G401 (cell line): ENCODE measurements at places on chromosomes 4 and X. TPM values are rescaled to one million over a fixed set of nuclear protein-coding genes. Genes with fewer than 3 reads are reported as not detected.

- DNase-seq = no peak
Measured at GRCh38 chr4:53571936-53572599, 19.2 kb downstream of the LNX1 start.

DNA sequence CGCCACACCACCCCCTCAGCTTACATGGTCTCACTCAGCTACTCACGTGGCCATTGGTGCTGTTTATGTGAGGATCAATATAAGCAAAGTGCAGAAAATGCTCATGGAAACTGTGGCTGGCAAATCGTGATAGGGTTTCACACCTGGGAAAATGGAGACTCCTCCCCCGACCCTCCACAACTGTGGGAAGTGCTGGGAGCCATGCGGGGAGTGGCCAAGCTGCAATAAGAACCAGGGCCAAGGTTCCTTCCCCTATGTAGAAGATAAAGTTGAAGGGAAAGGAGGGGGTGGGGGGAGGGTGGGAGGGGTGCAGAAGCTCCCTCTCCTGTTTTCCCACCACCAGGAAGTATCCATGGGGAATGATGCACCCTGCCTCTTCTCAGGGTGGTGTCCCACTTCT lies 145.5 kb upstream of the MAMLD1 start:
- DNase-seq = no peak

The SLC6A8 gene
- 13.1 and 14.5 TPM in 2 replicates for total RNA-seq

DNA sequence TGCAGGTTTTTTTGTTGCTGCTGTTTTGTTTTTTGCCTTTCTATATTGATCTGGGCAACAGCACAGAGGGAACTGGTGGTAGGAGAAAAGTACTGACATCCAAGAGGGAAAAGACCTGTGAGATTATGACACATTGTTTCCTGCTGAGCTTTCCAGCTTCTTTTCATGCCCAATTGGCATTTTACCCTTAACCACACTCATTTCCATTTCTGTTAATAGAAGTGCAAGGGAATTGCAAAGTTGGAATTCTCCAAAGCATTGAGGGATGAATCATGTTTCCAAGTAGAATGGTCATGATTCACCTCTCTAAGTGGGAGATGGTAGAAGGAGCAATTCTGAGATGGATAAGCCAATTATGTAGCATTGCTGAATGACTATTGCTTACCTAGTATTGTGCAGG lies 161.5 kb downstream of the PPARGC1A start:
- DNase-seq = no peak

GRCh38 chr4:169314906-169315305 lies 44.1 kb upstream of the SH3RF1 start:
- DNase-seq = peak; percentile 4

GRCh38 chrX:150429594-150429993 lies 66.5 kb downstream of the MAMLD1 start:
- no peak for DNase-seq

The PCSK1N gene
- 3.5 TPM in 1 of 2 replicates, not detected in the other for total RNA-seq

GRCh38 chrX:117376460-117376859 lies 740.1 kb downstream of the KLHL13 start:
- DNase-seq = no peak

The MAOB gene
- not detected in 2 replicates for total RNA-seq

DNA sequence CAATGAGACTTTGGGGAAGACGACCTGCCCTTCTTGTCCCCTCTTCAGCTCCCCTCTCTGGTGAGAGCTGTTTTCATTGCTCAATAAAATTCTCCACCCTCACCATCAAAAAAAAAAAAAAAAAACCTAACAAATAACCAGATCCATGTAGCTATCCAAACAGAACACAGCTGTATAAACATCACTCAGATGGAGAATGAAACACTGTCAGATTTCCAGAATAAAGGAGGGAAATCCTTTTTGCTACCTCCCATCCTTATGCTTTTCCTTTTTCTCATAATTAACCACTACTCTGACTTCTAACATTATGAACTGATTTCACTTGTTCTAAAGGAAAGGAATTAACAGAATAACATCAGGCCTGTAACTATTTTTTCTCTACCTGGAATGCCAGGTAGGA lies 155.6 kb downstream of the PPP4R3C start:
- no peak for DNase-seq

The ZFYVE28 gene
- 9.4 and 11.4 TPM in 2 replicates for total RNA-seq

- DNase-seq = no peak
Measured at GRCh38 chrX:140767646-140768045, 58.1 kb downstream of the LINC00632 start.

DNA sequence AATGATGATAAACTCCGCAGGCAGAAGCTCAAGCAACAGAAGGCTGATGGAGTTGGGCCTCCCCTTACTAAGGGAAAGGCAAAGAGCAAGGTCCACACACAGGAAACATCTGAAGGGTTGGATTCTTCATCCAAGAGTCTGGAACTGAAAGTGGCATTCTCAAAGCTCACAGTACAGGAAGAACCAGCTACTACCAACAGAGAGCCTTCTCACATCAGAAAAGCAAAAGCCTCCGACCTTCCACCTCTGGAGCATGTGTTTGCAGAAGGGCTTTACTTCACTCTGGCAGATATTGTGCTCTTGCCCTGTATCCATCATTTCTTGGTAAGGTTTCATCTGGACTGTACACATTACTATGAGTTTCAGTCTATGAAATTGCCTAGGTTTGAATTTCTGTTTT lies 10.6 kb downstream of the GSTCD start:
- DNase-seq = no peak

GRCh38 chr4:147658501-147658900 lies 25.5 kb downstream of the PRMT9 start:
- DNase-seq = no peak

The RBBP7 gene
- total RNA-seq = 99.0 and 131 TPM in 2 replicates

The FOXP3 gene
- total RNA-seq = not detected in 2 replicates

The DCLK2 gene
- 0.06 and 0.10 TPM in 2 replicates for total RNA-seq

GRCh38 chr4:108053251-108053711 lies 63.6 kb downstream of the HADH start:
- DNase-seq = no peak

The TLR3 gene
- total RNA-seq = 0.31 and 3.9 TPM in 2 replicates

The WNK3 gene
- 5.2 and 5.4 TPM in 2 replicates for total RNA-seq

GRCh38 chr4:36325499-36325898 lies 44.1 kb downstream of the DTHD1 start:
- no peak for DNase-seq

The TMPRSS11F gene
- total RNA-seq = not detected in 2 replicates

The ATP8A1 gene
- 2.1 and 9.2 TPM in 2 replicates for total RNA-seq

GRCh38 chrX:129590596-129590995 lies 50.5 kb downstream of the OCRL start:
- DNase-seq = no peak

GRCh38 chr4:38149472-38149996 lies 189.3 kb downstream of the PTTG2 start:
- DNase-seq = no peak

The TRAM1L1 gene
- total RNA-seq = 0.92 and 1.0 TPM in 2 replicates
